GM12865 (cell line): ENCODE measurements at places on chromosomes 7 and 10.

DNA sequence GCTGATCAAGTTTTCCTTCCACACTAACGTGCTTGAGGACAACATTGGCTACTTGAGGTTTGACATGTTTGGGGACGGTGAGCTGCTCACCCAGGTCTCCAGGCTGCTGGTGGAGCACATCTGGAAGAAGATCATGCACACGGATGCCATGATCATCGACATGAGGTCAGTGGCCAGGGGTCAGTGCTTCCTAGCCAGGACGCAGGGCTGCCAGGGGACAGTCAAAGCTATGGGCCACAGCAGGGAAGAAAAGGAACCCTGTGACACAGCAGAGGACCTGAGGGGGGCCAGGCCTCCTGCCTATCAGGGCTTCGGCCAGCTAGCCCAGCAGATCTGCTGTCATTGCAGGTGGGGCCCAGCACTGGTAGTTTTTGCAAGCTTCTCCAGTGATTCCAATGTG, 5.2 kb downstream of the RBP3 start:
- DNase-seq, result no peak

DNA sequence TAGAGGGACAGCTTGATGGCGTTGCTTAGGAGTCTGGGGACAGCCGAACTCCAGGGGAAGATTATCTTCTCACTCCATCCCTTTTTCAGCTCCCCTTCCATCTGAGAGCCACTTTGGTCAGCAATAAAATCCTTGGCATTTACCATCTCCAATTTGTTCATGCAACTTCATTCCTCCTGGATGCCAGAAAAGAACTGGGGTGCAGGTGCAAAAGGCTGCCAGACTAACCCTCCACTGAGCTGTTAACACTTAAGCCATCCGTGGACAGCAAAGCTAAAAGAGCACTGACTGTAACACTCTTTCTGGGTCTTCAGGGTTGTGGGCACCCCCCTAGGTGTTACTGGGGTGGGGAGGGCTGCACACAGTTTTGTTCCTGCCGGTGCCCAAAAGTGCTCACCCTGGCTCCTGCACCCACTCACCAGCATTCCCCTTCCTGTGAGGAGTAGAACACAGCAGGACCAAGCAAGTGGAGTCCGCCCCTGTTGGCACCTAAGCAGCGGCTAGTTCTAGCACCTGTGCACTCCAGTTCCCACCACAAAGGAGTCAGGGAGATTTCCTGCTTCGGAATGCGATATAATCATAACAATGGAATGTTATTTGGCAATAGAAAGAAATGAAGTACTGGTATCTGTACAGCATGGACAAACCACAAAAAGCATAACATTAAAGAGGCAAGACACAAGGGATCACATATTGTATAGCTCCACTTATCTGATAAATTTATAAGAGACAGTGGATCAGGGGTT, 95.1 kb downstream of the NPY start:
- no peak for DNase-seq

DNA sequence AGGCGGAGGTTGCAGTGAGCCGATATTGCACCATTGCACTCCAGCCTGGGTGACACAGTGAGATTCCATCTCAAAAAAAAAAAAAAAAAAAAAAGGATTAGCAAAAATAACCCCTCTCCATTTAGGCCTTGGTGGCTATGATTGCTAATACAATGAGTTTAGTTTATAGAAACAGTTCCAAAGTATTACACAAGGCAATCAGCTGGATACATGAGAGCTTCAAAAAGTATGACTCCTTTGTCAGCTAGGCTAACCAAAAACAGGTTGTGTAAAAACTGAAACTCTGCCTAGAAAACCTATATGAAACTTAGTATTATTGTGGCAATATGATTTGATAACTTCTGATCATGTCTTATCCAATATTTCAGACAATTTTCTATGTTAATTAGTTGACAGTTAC, 57.2 kb downstream of the SUGCT start:
- DNase-seq, result no peak

- no peak for DNase-seq
These were observed 557.0 kb upstream of the IGFBP3 start for GRCh38 chr7:46478046-46478445.

- DNase-seq, result no peak
These were observed 52.6 kb downstream of the GNAI1 start for GRCh38 chr7:80187279-80187678.
